ENCODE measurements at places on chromosomes 11 and 22.

DNA sequence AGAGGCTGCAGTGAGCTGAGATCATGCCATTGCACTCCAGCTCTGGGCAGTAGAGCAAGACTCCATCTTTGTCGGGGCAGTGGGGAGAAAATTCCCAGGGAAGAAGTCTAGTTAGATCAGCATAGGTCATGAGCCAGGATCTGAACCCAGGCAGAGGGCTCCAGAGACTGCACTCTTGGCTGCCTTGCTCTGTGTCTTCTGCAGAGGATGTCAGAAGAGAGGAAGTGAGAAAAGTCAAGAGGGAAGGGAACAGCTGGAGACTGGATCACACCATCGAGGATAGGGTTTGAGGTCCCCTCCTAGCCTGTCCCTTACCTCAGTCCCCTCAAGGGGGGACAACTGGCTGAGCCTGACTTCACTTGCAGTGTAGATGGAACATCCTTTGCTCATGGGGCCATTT is 5.8 kb downstream of the MYOD1 start:
- no peak for DNase-seq

GRCh38 chr11:108009497-108010370 is 1.0 kb downstream of the CUL5 start:
- no peak for DNase-seq

GRCh38 chr11:81203876-81204275 is 1529.8 kb downstream of the FAM181B start:
- no peak for DNase-seq

GRCh38 chr11:1493650-1494244 is 7.2 kb upstream of the MOB2 start:
- DNase-seq: no peak

DNA sequence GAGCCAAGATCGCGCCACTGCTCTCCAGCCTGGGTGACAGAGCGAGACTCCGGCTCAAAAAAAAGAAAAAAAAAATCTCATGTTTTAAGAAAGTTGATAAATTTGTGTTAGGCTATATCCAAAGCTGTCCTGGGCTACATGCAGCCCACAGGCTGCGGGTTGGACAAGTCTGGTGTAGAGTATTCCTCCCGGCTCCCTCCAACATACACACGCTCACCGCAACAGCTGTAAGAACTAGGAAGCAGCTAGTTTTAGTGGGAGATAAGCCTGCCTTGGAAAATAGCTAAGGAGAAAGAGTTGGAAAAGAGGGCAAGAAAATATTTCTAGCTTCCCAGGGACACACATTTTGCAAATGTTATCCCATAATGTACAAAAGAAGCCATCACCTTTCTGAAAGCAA is 46.6 kb downstream of the CELF1 start:
- DNase-seq: no peak

GRCh38 chr11:118524356-118524755 is 2.9 kb upstream of the TTC36 start:
- DNase-seq: no peak

DNA sequence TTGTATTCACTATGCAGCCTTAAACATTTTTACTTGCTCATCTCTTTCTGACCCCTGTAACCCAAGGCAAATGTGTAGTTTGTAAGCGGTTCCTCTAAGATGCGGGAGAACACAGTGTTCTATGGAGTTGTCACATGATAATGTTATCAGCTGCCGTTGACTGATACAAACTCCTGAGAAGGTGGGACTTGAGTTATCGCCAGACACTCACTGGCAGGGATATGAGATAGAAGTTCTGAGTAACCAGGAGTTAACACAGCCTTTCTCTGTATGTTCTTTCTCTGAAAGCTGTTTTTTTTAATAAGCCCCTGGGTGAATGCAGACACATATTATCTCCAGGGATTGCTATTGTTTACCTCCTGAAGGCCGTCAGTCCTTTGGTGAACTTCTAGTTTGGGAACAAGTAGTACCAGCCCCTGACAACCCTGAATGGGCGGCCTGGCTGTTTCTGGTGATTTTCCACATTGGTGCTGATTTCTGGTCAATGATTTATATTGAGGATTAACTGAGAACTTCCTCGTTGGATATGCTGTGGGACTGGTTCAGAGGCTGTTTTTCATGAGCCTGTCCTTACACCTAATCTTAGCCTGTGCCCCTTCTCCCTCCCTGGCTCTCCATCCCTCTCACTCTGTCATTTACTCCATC is 155.3 kb upstream of the RASSF10 start:
- no peak for DNase-seq

DNA sequence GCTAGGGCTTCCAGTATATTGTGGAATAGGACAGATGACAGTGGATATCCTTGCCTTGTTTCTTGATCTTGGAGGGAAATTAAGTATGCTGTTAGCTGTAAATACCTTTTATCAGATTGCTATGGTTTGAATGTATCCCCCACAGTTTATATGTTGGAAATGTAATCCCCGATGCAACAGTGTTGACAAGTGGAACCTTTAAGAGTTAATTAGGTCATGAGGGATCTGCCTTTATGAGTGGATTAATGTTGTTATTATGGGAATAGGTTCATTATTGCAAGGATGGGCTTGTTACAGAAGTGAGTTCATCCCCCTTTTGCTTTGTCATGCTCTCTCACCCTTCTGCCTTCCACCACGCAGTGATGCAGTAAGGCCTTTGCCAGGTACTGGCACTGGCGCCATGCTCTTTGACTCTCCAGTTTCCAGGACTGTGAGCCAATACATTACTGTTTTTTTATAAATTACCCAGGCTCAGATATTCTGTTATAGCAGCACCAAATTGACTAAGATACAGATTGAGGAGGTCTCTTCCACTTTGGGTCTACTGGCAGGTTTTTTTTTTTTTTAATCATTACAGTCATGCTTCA is 16.4 kb downstream of the CABIN1 start:
- DNase-seq: no peak

DNA sequence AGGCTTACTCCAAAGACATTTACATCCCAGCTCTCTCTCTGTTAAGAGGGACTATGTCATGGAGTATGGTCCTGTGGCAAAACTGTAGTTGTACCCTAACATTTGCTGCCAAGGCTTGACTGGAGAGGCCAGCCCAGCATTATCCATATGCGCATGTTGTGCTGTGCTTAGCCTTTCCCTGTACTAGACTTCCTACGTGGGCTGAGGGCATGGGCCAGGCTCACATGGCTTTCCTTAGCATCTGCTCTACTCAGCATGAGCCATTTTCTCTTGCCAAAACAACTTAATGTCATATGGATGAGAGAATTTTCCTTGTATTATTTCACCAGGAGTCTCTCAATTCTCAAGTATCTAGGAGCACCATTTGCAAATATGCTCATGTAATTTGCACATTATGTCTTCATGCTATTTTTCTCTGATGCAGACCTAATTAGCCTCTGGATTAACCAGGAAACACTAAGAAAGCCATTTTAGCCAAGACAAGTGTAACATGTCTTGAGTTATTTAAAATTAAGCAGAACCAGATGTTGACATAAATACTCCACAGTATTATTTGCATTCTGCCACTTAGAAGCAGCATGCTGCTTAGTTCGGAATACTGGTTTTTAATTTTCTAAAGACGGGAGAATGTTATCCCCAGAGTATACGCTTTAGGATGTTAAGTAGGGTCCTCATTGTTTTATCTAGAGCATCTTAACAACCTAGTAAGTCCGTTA is 71.7 kb upstream of the FAR1 start:
- DNase-seq: no peak

- no peak for DNase-seq
Observed at GRCh38 chr22:34105461-34106062, 185.3 kb upstream of the LARGE1 start.

DNA sequence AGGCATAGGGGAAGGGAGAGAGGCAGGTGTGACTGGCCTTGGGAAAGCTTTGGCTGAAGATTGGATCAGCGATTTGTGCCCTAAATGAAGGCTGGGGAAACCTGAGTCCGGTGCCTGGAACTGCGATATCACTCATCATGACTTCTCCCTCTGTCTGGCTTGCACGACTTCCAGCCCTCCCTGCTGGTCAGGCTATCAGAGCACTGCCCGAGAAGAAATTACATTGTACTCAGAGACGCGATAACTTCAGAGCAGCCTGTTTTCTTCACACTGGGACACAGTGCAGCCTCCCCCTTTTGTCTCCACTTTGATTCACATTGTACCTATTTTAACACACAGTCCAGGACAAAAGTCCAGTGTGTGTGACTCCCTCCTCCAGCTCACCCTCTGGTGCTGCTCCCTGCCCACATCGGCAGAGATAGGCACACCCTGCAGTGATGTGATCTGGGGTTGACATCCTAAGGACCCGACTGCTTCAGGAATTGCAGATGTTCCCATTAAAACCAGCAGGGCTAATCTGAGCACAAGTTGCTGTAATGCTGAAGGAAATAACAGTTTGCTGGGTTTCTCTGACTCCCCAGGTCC is 62.1 kb upstream of the CADM1 start:
- DNase-seq: no peak

GRCh38 chr11:60459345-60459744 is 3.7 kb downstream of the MS4A1 start:
- no peak for DNase-seq

GRCh38 chr22:20552443-20553401 is 45.3 kb downstream of the MED15 start:
- no peak for DNase-seq

DNA sequence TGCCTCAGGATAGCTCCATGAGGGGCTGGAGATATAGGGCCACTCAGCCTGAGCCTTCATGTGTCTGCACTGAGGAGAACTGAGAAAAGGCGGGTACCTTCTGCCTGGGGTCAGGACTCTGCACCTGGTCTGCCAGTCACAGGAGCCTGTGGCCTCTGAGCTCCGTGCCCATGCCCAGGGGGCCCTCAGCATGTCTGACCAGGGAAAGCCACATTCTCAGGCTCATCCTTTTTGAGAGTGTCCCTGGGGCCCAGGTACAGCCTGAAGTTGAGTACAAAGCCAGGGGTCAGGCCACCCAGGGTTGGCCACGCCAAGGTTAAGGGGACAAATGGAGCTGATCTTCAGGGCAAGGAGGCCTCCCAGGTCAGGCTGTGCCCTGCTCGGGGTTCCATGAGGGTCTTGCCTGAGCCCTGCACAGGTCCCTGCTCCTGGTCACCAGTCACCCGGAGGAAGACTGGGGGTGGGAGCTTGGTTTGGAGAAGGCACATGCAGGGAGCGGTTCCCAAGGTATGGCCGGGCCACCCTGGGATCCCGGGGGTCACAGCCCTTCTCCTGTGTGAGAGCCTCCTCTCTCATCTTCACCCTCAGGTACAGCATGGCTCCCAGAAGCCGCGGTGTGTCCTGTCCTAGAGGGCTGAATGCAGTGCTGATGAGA is 6.0 kb downstream of the DENND6B start:
- DNase-seq: no peak

DNA sequence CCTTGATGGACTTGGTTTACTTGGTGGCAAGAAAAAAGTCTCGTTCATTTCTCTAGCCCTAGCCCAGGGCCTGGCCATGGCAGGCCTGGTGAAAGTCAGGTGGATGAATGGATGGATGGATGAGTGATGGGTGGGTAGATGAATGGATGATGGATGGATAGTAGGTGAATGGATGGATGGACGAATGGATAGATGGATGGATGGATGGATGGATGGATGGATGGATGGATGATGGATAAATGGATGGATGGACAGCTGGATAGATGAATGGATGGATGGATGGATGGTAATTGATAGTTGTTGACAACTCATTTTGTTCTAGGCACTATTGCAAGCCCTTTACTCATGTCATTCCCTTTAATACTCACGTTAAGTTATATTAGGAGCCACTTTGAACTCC is 86.1 kb upstream of the ANO1 start:
- no peak for DNase-seq
